ENCODE measurements at places on chromosomes 2 and 18.

- no peak for DNase-seq
Observed at GRCh38 chr2:144099780-144100377, 420.0 kb downstream of the ZEB2 start.

- no peak for DNase-seq
Observed at GRCh38 chr18:39434223-39434920, 1868.8 kb upstream of the CELF4 start.

- no peak for DNase-seq
Observed at GRCh38 chr2:21422050-21422449, 298.3 kb downstream of the TDRD15 start.

GRCh38 chr2:138312061-138312460 is 189.5 kb upstream of the SPOPL start:
- no peak for DNase-seq

- no peak for DNase-seq
Observed at GRCh38 chr2:35081622-35082015, 1274.0 kb upstream of the CRIM1 start.

DNA sequence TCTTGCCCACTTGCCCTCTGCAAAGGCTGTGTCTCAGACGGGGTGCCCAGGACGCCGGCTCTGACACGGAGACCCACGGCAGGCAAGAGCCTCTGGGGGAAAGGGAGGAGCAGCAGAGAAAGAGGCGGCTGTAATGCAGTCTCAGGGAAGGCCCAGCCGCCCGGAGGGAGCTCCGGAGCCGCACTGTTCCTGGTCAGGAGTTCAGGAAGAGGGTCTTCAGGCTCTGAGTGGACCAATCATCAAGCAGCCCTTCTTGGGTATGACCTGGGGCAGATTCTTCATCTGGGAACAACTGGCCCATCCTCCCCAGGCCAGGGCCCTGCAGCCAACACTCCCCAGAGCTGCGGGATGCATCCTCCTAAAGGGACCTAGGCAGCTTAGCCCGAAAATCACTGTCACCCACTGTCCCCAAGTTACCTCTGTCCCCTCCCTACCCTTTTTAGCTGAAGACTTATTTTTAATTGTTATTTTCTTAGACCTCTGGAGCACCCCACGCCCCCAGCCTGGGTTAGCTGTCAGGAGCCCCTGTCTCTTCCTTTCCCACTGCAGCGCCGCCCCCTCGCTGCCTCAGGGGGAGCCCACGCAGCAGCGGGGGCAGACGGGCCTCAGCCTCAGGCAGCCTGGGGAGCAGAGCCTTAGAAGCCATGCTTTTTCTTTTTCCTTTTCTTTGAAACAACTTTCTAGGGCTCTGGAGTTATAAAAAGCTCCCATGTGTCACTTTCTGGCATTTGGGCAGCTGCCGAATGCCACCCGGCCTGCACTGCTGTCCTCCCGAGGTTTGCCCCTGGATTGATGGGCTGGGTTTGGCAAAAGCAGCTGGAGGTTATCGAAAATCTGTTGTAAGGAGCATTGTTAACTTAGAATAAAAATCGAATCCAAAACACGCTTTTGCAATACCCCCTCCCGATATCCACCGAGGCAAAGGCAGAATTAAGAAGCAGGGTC is 644 bp upstream of the NEU2 start:
- no peak for DNase-seq

GRCh38 chr2:140641163-140641562 is 1489.7 kb downstream of the LRP1B start:
- DNase-seq: no peak

- DNase-seq: no peak
Observed at GRCh38 chr2:67566958-67567635, 170.0 kb downstream of the ETAA1 start.

DNA sequence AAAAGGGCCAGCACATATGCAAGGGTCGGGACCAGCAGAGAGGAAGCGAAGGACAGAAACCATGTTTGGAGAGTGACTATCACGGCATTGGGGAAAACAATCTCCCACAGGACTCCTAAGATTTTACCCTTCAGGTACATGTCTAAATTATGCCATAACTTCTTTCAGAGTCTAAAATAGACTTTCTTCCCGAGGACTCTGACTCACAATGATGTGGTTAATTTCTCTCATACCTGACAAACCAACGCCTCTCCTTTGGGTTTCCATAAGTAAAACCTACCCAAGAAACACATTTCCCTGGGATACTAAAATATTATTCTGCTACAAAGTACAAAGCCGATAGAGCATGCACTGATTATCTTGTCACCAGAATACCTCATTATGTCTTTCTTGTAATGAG is 127.8 kb upstream of the NETO1 start:
- DNase-seq: no peak

GRCh38 chr2:128536925-128537620 is 218.4 kb upstream of the HS6ST1 start:
- peak; percentile 63 for DNase-seq

- DNase-seq: peak; percentile 23
Observed at GRCh38 chr2:222318712-222319585, 20.2 kb upstream of the PAX3 start.

Measured in T1000 (cell line).